Neural progenitor cell (in vitro differentiated cells): ENCODE measurements at places on chromosomes 12 and 14.

DNA sequence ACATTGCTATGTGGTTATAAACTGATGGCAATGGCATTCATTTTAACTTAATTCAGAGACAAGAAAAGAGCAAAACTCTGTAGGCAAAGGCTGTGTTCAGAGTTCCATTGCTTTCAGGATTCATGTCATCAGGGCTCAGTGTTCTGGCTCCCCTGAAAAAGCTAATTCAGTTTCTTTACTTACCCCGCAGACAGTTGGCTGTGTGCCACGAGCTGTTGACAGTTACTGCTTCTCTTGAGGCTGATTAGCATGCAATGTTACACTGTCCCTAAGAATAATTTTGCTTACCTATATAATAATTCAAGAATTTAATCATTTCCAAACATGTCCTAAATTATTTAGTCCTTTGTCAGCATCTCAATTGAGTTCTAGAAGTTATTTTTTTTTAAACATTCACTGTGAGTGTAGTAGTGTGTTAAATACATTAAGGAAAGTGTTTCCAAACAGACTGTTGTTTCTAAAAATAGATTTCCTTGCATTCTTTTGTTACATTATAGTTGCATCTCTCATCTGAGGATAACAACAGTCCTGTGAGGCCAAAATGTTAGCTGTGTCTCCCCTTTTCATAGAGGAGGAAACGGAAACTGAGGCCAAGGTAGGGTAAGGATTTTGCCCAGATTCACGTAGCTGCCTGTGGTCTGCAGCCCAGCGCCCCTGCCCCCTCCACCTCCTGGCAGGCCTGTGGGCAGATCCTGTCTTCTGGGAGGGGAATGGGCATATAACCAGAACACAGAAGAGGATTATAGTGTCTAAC, 98.6 kb downstream of the PELI2 start:
- DNase-seq: no peak

DNA sequence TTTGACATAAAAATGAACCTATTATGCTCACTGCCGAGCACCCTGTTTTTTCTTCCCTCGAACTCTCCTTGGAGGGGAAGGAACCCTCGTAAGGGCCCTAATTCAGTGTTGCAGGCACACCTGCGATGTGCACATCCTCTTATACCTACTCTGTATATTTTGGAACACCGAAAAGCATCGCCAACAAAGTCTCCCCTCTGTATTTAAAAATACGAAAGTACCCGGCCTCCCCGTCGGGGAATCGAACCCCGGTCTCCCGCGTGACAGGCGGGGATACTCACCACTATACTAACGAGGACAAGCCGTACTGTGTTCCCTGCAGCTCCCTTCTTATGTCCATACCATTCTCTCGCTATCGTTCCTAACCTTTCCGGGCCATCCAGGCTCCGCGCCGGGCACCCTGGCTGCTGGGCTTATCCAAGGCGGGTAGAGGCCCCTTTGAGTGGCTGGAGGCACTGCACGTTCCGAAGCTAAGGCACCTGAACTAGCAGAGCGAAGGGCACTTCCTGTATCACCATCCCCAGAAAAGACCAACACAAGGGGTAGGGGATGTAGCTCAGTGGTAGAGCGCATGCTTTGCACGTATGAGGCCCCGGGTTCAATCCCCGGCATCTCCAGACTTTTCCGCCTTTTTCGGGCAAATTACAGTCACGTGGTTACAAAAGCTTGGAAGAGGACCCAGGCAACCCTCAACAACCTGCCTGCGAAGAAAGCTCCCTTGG, 25.1 kb upstream of the UBC start:
- peak; percentile 93 for DNase-seq

DNA sequence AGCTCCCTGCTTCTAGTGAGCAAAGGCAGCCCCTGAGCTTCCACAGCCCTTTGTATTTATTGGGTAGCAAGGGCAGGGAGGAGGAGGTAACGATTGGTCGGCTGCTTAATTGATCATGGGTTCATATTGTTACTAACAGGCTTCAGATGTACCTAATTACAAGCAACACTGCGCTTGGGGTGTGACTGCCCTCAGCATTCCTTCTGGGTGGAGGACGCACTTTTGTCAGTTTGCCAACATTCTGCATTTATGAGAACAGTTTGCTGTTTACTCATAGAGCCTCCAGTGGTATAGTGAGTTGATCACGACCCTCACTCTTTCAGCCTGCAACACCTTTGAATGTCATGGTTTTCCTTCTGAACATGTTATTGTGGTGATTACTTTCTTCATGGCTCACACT, 9.6 kb downstream of the TSHR start:
- no peak for DNase-seq

- DNase-seq: no peak
Observed at GRCh38 chr14:100807979-100808734, 17.8 kb upstream of the MEG3 start.

GRCh38 chr14:99597911-99598600, 6.0 kb downstream of the CCDC85C start:
- no peak for DNase-seq

DNA sequence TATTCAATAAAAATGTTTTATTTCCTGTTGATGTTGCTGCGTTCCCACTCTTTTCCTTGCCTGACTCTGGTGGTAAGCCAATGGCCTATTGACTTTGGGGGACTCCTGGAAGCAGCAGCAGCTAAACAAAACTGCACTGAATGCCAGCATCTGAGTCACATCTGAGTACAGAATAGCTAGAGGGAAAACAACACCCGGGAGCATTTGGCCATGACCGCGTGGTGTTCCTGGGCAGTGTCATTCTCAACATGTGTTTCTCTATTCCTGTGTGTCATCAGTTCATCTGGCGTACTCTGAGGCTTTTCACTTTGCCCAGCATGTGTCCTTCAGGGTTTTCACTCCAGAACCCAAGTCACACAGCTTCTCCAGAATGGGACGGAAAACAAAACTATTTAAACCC, 238.8 kb downstream of the PAWR start:
- DNase-seq: no peak

GRCh38 chr12:55736780-55737580, 5.9 kb upstream of the GDF11 start:
- peak; percentile 81 for DNase-seq

DNA sequence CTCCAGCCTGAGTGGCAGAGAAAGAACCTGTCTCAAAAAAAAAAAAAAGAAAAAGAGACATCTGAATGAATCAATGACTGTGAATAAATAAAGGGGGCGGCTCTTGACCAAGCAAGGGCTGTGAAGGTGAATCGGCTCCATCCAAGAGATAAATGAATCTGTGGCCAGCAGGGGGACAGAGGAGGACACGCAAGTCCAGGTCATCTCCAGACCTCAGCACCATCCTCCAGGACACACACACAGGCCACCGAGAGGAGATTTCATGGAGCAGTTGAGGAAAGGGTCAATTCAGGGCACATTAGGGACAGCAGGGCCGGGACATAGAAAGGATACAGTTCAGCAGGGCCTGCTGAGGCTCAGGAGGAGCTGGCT, 21.6 kb downstream of the TRPV4 start:
- no peak for DNase-seq

DNA sequence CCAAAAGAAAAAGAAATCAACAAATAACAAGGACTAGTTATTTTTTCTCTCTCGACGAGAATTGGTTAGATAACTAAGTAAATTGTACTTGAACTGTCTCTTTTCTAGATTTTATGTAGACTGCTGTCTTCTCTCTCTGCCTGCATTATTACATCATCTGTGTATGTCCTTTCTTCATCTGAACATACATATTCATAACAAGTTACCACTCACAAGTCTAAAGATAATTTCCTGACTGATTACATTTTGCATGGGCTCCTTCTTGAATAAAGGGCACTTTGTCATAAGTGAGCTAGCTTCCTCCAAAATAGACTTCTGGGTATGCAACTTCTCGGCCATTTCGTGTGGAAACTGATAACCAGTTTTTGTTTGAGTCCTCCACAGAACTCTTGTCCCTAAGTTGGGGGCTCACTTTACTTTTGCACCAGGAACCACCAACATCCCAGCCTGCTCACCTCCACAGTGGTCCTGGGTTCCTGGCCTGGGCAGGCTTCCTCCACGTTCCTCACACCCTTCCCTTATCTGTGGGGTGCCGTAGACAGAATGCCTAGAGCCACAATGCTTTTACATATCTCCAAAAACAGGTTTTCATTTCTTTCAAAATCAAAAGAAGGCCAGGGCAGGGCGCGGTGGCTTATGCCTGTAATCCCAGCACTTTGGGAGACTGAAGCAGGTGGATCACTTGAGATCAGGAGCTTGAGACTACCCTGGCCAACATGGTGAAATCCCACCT, 6.2 kb upstream of the DDX47 start:
- DNase-seq: no peak

DNA sequence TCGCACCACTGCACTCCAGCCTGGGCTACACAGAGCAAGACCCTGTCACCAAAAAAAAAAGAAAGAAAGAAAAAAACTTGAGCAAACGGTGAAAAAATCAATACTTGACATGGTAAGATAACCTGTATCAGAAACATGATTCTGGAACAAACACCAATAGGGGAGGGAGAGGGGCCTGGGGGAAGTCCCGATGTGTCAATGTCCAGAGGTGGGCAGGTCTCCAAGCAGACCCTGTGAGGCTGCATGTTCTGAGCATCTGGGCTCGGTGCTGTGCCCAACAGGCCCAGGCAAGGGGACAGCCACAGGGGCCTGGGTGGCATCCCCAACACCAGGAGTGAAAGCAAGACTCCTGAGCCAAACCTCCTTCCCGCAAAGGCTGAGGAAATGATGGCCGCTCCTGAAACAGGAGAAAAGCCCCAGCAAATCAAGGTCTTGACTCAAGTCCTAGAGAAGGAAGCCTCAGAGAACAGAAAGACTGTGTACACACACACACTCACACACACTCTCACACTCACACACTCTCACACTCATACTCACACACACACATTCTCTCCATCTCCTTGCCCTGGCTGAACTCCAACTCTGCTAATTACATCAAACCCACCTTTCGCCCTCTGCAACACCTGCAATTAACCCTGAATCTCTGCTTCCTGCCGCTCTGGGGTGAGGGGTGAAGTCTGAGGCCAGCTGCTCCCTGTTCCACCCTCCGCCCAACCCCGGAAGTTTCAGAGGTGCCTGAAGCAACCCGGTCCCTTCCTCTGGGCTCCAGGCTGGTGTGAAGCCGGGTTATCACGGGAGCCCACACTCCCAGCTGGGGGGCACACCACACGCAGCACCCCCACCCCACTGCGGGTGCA, 20.4 kb downstream of the CCDC88C start:
- DNase-seq: no peak

DNA sequence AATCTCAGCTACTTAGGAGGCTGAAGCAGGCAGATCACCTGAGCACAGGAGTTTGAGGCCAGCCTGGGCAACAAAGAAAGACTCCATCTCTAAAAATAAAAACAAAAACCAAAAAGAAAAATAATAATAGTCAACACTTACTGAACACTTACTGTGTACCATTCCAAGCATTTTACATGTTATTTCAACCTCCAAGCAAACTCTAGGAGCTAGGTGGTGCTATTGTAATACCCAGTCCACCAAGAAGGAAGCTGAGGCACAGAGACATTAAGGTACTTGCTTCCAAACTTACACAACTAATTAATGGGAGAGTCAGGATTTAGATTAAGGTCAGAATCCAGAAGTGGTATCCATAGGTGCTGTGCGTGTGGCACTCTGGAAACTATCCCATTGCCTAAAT, 13.7 kb upstream of the OR6J1 start:
- DNase-seq: peak; percentile 17

GRCh38 chr12:131808744-131809371, 19.3 kb upstream of the MMP17 start:
- DNase-seq: no peak

GRCh38 chr14:71497645-71498086, 434.6 kb upstream of the RGS6 start:
- no peak for DNase-seq

DNA sequence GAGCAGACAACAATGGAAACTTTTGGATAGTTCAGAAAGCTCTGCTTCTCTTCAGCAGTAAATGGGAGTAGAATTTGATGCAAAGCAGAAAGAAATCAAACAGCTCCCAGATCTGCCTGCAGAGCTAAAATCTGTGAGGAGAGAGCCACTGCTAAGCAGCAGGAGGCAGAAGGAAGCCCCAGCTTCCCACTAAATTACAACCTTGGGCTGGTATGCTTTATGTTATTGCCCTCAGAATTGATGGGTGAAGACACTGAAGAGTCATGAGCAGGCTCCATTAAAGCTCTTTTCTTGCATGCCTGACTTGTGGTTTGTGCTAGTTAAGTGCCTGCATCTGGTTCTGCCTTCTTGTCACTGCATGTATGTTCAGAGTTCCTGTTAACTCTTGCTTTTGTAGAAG, 8.4 kb downstream of the ZC2HC1C start:
- DNase-seq: no peak

DNA sequence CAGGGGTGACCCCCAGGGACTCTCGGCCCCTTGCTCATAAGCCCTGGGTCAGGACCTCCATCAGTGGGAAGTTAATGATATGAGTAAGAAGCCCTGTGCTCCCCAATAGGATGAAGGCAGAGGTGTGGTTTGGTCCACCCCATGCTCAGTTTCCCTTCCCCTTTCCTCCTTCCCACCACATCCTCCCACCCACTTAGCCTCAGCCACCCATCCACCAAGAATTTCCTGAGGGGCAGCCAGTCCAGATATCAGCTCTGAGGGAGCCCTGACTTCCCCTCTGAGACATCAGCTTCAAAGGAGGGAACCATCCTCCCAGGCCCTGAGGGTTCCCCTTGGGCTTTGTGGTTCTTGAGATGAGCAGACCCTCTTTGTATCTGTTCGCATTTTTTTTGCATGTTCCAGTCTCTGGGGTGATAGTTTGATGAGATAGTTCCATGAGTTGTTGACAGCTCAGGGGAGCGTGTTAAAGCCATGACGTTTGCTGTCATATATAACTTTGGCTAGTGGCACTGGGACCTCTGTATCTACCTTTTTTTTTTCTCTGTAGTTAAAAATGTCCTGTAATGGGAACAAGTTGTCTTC, 71.2 kb downstream of the LGMN start:
- no peak for DNase-seq

DNA sequence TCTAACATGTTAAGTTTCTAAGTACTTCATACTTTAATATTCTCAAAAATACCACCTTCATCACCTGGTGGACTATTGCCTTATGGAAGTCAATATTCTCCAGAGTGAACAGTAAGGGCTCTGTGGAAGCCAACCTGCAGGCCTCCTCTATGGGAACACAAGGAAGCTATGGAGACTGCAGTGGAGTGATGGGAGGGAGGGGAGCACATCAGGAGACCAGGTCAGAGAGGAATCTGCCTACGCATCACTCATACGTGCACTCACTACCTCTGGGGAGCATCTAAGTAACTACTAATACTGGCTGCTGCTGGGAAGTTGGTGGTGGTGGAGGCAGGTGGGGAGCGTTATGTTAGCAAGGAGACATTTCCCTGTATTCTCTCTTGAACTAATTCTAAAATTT, 19.9 kb downstream of the HECTD4 start:
- DNase-seq: no peak

- peak; percentile 61 for DNase-seq
Observed at GRCh38 chr12:80708259-80708974, 983 bp downstream of the MYF6 start.

- no peak for DNase-seq
Observed at GRCh38 chr14:67192366-67192765, 3.1 kb downstream of the GARIN2 start.

GRCh38 chr14:68774771-68775613, 17.9 kb downstream of the ZFP36L1 start:
- DNase-seq: no peak

- DNase-seq: no peak
Observed at GRCh38 chr14:61652526-61653262, 42.6 kb upstream of the HIF1A start.

GRCh38 chr12:49414364-49414763, 47.1 kb downstream of the SPATS2 start:
- DNase-seq: no peak
